ENCODE measurements at places on chromosomes 16 and 17. TPM values are rescaled to one million over a fixed set of nuclear protein-coding genes. Genes with fewer than 3 reads are reported as not detected.

Gene EFCAB13
- total RNA-seq, result 5.6 TPM

Gene CCDC47
- 110 TPM for total RNA-seq

Gene CHST4
- 0.26 TPM for total RNA-seq

Gene CCDC78
- 1.0 TPM for total RNA-seq

Gene ERN2
- total RNA-seq, result 1.9 TPM

Gene ZNF207
- 157 TPM for total RNA-seq

Gene ABCA3
- total RNA-seq, result 19.5 TPM

Gene TNFRSF13B
- total RNA-seq, result not detected

Gene MEIOB
- total RNA-seq, result not detected

Gene SMTNL2
- 0.74 TPM for total RNA-seq

Gene DUXB
- not detected for total RNA-seq

Gene IL32
- 36.0 TPM for total RNA-seq

Gene MMP2
- total RNA-seq, result 521 TPM

Gene OXLD1
- total RNA-seq, result 27.5 TPM

Gene ASPA
- 10.1 TPM for total RNA-seq

Gene KRT27
- total RNA-seq, result not detected

DNA sequence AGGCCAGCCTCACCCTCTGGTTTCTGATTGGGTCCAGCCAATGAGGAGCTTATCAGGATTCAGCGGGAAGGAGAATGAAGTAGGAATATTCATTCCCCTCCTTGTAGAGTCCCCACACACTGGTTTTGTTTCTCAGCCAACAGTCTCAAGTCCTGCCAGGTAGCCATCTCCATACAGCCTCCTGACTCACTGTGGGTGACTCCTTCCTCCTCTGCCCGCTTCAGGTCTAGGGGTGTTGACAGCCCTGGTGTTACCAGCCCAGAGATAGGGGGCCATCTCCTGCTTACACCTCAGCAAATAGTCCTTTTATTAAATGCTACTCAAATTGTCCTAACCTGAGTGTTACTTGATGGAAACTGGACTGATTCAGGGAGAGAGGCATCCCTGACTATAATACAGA is 4.0 kb upstream of the MFAP4 start:
- no peak for DNase-seq

- DNase-seq, result no peak
These were observed 80.2 kb upstream of the CIBAR2 start for GRCh38 chr16:85192238-85193114.

GRCh38 chr17:68694791-68695485 is 93.8 kb upstream of the FAM20A start:
- no peak for DNase-seq

GRCh38 chr17:72387487-72387886 is 266.7 kb downstream of the SOX9 start:
- DNase-seq, result no peak

DNA sequence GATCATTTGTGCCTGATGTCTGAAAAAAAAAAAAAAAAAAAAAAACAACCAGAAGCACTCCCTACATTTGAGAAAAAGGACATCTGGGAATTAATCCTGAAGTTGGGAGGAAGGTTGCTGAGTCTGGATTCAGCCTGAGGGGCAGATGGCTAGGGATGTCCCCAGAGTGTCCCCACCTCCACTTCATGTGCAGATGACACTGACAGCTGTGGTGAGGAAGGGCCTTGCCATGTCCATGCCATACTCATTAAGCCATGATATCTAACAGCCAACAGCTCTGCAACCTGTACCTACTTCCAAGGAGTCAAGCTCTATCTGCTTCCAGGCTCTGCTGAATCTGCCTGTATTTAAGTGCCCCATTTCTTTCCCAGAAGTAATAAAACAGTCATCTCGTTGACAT is 356.0 kb downstream of the CA10 start:
- DNase-seq, result no peak

DNA sequence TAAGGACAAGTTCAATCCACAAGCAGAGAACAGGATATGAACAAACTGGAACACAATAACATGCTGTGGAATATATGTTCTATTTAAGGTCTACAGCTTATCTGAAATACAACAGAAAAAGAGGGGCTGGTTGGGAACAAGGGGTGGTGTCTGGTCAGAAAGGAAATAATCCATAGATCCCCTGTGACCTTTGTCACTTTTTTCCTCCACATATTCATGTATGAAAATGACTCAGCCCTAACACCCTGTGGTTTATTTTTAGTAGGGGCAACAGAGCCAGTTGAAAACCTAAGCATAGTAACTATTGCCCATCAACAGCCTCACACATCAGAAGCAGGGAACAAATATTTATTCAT is 12.3 kb upstream of the SPAG9 start:
- no peak for DNase-seq

DNA sequence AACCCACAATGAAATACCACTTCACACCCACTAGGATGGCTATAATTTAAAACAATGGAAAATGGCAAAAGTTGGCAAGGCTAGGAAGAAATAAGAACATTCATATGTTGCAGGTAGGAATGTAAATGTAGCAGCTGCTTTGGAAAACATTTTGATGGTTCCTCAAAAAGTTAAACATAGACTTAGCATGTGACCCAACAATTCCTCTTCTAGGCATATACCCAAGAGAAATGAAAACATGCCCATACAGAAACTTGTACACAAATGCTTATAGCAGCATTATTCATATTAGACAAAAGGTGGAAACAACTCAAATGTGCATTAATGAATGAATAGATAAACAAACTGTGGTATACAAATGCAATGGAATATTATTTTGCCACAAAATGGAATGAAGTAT is 36.1 kb downstream of the MEOX1 start:
- no peak for DNase-seq

- no peak for DNase-seq
These were observed 91.3 kb downstream of the KATNIP start for GRCh38 chr16:27641260-27641659.

GRCh38 chr17:33776304-33776703 is 478.8 kb upstream of the CCL2 start:
- DNase-seq, result no peak

DNA sequence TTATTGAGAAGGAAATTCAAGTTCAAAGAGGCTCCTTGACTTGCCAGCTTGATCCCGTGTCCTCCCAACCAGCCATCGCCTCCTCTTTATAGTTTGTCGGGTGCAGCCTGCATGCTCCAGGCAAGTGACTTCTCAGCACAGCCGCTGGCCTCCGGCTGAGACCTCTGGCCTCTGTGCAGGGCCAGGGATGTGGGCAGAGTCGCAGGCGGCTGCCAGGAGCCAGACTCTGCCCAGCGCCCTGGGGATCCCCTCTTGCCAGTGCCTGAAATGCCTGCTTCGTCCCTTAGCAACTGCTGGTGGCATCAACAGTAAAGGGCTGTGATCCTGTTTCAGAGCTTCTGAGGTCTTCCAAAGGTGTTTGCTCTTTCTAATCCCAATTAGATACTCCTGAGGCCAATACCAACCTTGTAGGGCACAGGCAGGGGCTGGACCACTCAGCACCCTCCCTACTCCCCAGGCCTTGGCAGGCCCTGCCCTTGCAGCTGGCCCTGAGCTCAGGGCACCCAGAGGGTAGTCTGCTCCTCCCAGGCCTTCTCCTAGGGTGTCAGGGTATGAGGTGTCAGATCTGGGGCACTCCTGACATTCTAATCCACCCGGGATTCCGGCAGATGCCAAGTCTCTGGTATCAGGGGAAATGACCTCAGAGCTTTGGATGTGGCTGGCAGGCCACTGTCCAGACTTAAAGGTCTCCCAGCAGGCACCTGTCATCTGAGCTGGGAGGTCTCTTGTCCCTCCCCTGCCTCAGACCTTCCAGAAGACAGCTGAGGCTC is 68.0 kb upstream of the SIAH1 start:
- DNase-seq, result peak; percentile 79

DNA sequence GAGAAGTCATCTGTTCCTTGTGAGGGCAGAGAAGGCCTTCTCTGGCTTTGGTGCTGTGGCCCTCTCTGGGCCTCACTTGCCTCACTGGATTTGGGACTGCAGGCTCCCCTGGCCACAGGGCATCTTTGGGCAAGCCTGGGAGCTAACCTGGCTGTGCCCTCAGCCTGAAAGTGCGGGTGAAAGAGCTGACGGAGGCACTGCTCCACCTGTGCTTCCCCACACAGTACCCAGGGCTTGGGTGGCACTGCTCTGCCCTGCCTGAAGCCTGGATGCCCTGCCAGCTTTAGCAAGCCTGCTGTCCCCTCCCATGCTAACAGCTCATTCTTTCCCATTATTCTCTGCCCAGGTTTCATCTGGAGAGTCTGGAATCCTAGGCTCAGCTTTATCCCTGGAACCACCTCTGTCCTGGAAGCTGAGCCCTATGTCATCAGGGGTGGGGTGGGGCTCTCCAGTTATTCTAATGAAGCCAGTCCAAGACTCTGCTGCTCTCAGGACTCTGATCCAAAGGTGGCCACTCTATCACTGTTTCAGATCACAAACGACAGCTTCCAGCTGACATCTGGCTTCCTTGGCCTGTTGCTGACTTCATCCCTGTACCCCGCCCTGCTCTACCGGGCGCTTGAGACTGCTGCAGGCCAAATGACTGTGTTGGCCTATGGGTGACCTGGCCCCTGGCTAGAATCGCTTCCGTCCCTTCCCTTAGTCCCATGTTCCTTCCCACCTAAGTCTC is 29.3 kb downstream of the HIC1 start:
- no peak for DNase-seq

GRCh38 chr16:8907096-8907495 is 24.9 kb downstream of the LITAFD start:
- no peak for DNase-seq

DNA sequence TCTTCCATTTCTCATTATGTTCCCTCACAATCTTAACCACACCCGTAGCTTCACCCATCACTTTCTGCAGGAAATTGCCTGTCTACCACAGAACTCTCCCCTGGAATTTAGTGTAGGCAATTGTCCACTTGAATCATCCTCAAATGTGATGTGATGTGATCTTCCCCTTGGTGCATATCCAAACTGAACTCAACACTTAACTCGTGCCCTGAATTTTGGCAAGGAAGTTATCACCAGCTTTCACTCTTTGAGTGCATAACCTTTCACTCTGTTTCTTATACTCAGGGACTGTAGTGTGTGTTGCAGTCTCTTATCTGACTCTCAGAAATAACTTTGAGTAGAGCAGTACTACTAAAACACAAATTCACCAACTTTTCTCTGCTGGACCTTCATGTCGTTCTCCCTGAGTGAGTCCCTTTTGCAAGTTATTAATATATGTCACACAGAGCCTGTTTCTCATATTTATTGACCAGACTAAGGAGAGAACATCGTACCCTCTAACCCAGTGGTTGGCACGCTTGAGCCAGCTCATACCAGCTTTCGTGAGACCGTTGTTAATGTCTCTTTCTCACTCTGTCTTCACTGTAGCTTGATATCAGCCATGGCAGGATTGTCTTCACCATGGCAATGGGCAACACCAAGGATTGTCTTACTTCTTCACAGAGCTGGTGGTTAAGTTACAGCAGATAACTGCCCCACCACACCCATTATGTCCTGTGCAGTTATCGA is 558.9 kb upstream of the HSBP1 start:
- DNase-seq, result no peak

- DNase-seq, result no peak
These were observed 62.6 kb upstream of the RASL10B start for GRCh38 chr17:35668802-35669201.

DNA sequence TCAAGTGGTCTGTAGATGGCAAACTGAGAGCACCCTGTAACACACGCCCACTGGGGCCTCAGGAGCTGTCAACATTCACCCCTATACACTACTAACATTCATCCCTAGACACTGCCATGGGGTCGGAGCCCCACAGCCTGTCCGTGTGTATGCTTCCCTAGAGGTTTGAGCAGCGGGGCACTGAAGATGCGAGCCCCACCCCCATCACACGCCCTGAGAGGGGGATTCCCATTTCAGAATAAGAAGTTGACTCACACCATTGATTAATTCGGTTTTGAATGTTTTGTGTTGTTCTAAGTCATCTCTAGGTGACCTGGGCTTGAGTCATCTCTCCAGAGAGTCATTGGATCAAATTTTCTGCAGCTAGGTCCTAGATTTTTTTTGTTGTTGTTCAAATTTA is 37.3 kb upstream of the MMD start:
- DNase-seq, result no peak

- no peak for DNase-seq
These were observed 481 bp upstream of the BRD7 start for GRCh38 chr16:50369133-50369804.

GRCh38 chr17:34133350-34133749 is 121.7 kb upstream of the CCL2 start:
- DNase-seq, result no peak

DNA sequence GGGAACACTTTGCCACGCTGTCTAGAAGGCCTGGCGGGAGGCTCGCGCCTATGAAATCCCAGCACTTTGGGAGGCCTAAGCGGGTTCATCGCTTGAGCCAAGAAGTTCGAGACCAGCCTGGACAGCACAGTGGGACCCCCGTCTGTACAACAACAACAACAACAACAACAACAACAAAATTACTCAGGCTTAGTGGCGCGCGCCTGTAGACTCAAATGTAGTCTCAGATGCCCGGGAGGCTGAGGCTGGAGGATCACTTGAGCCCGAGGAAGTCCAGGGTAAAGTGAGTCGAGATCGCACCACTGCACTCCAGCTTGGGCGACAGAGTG is 297 bp upstream of the SLFN13 start:
- no peak for DNase-seq

GRCh38 chr16:68257251-68257905 is 6.9 kb upstream of the SLC7A6 start:
- DNase-seq, result no peak

DNA sequence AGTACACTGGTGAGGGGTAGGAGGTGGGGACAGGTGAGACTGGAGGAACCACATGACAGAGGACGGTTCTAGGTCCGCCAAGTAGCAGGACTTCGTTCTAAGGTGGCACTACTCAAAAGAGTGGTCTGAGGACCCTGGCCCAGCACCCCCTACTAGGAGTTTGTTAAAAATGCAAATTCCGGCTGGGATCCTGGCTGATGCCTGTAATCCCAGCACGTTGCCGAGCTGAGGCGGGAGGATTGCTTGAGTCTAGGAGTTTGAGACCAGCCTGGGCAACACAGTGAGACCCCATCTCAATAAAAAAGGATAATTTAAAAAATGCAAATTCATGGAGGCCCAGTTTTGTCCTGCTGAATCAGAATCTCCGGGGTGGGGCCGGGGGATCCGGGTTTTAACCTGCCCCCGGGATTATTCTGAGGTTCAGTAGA is 59.1 kb downstream of the WSB1 start:
- no peak for DNase-seq
